ENCODE measurements at places on chromosomes 13 and 19.

- no peak for DNase-seq
These were observed 7.5 kb downstream of the DNAJC3 start for GRCh38 chr13:95684418-95684817.

GRCh38 chr13:108933061-108933460, 303.6 kb downstream of the MYO16 start:
- no peak for DNase-seq

DNA sequence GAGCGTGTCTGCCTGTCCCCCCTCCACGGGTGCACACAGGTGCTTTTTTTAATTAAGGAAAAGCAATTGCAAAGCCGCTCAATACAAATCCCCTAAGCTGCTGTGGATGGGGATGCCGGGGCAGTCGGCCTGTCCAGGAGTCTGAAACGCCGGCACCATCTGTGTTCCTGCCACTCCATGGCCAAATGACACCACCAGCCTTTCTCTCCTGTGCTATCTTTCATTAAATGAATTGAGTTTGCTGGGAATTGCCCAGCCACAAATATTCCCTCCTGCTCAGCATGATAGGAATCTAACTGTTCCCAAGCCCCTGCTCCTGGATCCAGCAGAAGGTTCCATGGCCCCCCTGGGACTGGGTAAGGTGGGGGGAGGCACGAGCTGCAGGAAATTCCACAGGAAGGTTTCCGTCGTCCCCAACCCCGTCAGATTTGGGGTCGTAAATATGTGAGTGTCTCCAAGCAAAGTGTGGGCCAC, 139.2 kb downstream of the KDM4B start:
- DNase-seq = no peak

DNA sequence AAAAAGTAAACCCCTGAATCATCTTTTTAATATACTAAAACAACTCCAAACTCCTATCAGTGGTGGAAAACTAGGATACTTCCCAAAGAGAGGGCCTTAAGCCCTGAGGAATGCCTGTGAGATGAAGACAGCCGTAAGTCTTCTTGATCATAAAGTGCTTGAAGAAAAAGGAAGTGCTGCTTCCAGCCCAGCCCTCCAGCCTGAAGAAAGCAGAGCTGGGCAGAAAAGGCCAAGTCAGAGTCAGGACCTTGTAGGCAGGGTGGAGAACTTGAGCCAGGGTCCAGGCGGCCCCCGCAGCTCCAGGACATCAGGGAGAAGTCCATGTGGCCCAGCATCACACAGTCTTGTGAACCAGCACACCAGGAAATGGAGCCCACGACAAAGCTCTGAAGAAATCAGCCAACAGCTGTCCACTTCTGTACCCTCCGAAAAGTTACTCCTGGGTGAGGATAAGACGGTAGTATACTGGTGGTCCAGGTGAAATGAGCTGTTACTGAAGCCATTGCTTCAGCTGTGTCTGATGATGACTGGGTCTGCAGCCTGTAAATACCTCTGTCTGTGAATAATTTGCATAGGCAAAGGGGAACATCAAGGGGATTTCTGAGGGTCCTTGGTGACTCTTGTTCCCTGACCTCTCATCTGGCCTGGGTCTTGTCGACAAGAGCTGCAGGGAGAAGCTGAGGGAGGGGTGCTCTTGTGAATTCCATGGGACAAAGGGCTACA, 18.7 kb upstream of the CRYL1 start:
- no peak for DNase-seq

GRCh38 chr13:102869948-102870676, 24.3 kb downstream of the ERCC5 start:
- DNase-seq = no peak

GRCh38 chr19:16628984-16629691, 1.1 kb upstream of the MED26 start:
- no peak for DNase-seq

DNA sequence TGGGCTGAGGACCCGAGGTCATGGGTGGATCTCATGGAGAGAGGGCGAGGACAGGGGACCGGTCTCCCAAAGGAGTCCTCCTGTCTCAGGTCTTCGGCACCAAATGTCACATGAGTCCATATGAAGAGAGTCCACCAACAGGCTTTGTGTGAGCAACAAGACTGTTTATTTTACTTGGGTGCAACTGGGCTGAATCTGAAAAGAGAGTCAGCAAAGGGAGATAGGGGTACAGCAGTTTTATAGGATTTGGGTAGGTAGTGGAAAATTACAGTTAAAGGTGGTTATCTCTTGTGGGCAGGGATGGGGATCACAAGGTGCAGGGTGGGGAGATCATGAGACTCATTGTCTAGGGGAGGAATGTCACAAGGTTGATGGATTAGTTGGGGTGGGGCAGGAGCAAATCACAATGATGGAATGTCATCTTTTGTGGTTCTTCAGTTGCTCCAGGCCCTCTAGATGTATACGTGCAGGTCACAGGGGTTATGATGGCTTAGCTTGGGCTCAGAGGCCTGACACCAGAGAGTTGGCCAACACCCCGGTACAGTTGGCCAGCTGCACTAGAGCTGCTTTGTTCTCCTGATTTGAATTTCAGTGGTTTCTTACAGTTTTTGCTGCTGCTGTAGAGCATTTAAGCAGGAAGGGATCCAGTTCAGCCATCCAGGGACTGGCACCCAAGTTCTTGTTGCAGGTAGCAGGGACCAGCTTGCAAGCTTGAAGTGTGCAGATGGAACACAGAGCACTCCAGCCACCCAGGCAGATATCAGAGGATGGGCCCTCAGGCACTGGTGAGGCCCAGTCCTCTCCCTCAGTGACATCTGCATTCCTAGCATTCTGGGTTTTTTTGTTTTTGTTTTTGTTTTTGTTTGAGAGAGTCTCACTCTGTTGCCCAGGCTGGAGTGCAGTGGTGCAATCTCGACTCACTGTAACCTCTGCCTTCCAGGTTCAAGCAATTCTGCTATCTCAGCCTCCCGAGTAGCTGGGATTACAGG, 26.4 kb upstream of the IGFL1 start:
- no peak for DNase-seq

- DNase-seq = no peak
These were observed 58.6 kb upstream of the WASF3 start for GRCh38 chr13:26498656-26499601.

DNA sequence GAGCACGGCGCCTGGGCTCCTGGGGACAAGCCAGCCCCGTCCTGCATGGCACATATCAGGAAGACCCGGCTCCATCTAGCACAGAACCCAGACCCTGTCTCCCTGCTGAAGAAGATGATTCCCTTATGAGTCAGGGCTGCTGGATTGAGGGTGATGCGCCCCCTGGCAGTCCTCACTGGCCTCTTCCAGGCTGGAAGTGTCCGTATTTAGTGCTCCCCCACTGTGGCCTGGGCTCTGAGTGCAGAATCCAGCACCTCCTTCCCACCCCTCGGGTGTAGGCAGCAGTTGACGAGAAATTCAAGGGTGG, 14.9 kb downstream of the COMP start:
- no peak for DNase-seq

GRCh38 chr19:32206065-32206464, 139.3 kb upstream of the ZNF507 start:
- DNase-seq = no peak
